ENCODE measurements at places on chromosomes 7 and 10.

DNA sequence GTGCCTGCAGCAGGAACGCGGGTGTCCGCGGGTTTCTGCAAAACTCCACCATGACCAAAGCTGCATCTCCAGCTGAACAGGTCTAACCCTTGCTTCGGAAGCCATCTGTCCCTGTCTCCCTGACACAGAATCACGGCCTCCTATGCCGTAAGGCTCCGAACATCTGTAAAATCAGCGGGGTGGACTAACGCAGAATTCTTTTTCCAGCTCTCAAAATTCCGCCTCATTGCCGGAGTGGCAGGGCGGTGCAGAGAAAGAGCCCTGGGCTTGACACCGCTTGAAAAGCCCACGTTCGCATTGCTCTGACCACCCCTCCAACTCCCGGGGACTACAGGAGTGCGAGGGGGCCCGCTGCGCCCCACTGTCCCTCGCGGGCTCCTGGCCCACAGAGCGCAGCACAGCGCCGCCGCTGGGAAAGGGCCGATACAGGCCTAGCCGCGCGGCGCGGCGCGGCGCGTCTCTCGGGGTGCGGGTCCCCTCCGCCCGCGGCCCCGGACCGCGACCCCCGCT lies 409 bp downstream of the DNMBP start:
- DNase-seq, result peak; percentile 9

DNA sequence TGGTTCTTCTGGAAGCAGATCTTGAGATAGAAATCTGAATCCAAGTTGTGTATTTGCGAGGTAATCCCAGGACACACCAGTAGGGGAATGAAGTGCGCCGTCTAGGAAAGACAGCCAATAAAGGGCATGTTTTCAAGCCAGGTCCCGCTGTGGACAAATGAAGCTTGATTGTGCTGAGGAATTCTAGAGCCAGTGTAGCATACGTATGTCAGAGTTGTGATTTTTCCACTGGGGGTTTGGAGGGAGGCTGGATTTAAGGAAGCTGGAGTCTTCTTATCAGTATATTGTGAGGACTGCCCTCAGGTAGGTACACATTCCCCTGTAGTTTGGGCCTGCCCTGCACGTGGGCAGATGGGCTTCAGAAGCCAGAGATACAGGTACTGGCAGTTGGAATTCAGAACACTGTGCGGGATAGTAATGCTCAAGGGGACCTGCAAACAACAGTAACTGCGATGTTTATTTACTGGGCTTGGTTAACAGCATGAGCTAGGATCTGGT lies 50.9 kb downstream of the GALNT11 start:
- DNase-seq, result peak; percentile 3

GRCh38 chr7:28773423-28774145 lies 184.5 kb downstream of the TRIL start:
- DNase-seq, result no peak

GRCh38 chr10:29378106-29378505 lies 89.2 kb downstream of the LYZL1 start:
- DNase-seq, result no peak

- DNase-seq, result no peak
Measured at GRCh38 chr10:16948361-16948760, 131.1 kb upstream of the RSU1 start.

Measured in CD4-positive, alpha-beta T cell treated with Interleukin-6 for 4 hours (primary cell).